ENCODE measurements at places on chromosomes 11 and 22.

DNA sequence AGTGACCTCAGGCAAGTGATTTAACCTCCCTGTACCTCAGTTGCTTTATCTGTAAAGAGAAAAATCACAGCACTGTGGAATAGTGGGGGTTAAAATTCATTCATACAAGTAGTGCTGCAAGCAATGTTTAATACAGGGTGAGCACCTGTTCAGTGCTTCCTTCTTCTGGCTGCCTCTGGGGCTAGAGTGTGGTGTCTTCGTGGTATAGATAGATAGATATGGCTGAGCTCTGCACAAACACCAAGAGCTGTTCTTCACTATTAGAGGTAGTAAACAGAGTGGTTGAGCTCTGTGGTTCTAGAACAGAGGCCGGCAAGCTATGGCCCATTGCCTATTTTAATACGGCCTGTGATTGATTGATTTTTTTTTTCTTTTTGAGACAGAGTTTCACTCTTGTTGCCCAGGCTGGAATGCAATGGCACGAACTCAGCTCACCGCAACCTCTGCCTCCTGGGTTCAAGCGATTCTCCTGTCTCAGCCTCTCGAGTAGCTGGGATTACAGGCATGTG is 32.9 kb downstream of the LIMK2 start:
- DNase-seq = no peak

GRCh38 chr22:20292108-20292507 is 24.0 kb upstream of the RTN4R start:
- no peak for DNase-seq

DNA sequence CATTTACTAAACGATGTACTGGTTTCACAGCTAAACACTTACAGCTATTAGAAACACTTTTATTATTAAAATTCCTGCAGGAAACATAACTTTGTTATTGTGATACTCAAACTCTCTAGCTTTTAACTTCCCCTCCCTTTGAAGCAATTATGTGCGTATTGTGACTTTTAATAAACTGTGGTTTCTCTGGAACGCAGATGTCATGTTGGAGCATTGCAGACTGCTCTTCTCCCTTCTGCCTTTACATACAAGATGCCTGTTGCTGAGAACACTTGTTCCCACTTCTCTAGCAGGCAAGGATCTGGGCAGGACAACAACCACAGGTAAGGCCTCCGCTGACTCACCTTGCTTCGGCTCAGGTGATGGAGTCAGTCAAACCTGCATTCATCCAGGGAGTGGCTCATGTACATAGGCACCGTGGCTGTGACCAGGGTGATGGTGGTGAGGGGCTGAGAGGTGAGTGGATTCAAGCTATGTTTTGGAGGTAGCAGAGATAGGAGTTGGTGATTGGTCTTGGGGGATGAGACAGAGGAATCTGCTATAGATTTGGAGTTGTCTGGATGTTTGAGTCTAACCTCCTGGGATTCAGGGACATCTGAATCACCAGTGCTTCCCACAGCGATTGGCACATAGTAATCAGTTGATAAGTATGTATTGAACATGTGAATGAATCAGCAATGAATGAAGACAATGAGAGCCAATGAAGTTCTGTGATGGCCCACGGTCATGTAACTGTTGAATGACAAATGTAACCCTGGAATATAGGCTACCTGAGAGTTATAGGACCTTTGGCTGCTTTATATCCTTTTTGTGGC is 106.0 kb downstream of the ADAMTS15 start:
- DNase-seq = no peak

- no peak for DNase-seq
These were observed 129.0 kb upstream of the PARVA start for GRCh38 chr11:12248330-12248729.

GRCh38 chr11:116931206-116931953 is 94.0 kb upstream of the APOA1 start:
- no peak for DNase-seq

- no peak for DNase-seq
These were observed 47.8 kb downstream of the SPATA19 start for GRCh38 chr11:133797554-133797953.

GRCh38 chr11:118180300-118180703 is 3.9 kb upstream of the SCN2B start:
- no peak for DNase-seq

- DNase-seq = no peak
These were observed 214.1 kb downstream of the BUD13 start for GRCh38 chr11:116558504-116559211.

DNA sequence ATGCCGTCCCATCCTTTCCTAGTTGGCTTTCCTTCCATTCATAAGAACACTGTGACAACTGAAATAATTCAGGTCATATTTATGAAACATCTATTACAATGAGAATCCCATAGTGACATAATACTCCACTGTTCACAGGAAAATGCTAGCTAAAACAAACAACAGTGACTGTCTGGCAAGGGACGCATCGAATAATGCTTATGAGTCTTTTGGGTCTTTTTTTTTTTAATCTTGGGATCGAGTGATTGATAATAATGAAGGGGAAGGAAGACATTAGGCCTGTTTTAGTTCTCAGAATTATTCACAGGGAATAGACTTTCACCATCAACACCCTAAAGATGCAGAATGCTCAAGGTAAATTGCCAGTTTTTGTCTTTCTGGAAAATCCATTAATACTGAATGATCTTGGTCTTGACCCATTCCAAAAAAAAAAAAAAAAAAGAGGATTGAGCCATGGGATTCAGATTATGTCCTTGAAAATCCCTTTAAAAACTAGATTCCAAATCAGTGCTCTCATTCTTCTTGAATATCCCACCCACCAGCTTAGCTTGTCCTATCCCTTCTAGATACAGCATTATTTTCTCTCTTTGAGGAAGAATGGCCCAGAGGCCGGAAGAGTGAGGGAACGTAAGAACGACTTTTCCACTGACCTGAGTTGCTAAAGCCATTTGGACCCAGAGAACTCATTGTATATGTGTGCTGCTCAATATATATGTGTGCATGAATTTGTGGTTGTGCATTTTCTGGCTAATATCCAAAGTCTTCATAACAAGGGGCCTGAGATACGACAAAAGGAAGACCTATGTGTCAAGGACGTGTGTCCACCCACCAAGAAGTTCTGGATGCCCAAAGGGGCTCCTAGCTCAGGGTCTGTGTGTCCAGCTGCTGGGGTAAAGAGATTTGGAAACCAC is 35.2 kb upstream of the CREB3L1 start:
- DNase-seq = no peak

GRCh38 chr11:125494974-125495725 is 915 bp downstream of the FEZ1 start:
- DNase-seq = no peak

DNA sequence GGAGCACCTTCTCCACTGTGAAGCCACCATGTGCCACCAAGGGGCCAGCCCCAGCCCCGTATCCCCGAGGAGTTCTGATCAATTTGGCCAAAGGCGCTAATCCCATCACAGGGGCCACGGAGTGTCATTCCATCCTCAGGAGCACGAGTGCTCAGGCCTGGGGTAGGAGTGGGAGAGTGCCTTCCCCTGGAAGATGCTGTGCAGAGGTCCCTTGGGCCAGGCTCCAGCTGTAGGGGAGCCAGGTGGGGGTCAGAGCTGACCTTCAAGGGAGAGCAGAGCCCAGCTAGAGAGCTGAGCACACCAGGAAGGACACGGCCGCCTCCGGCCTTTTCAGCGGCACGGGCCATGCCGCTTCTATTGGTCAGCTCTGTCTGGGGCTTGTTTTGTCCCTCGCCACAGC is 1459.9 kb downstream of the BRD1 start:
- no peak for DNase-seq

DNA sequence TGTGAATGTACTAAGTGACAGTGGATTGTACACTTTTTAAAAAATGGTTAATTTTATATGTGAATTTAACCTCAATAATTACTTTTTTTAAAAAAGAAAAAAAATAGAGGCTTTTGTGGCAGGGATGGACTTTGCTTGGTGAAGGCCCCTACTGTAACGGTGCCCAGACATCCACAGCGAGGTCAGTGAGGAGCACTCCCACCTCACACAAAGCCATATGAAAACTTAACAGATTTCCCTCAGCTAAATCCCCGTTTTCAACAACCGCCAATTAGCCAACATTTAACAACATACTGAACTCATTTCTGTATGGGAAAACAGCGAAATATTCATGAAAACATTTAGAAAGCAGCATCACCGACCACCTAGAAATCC is 642 bp upstream of the C11orf58 start:
- no peak for DNase-seq

DNA sequence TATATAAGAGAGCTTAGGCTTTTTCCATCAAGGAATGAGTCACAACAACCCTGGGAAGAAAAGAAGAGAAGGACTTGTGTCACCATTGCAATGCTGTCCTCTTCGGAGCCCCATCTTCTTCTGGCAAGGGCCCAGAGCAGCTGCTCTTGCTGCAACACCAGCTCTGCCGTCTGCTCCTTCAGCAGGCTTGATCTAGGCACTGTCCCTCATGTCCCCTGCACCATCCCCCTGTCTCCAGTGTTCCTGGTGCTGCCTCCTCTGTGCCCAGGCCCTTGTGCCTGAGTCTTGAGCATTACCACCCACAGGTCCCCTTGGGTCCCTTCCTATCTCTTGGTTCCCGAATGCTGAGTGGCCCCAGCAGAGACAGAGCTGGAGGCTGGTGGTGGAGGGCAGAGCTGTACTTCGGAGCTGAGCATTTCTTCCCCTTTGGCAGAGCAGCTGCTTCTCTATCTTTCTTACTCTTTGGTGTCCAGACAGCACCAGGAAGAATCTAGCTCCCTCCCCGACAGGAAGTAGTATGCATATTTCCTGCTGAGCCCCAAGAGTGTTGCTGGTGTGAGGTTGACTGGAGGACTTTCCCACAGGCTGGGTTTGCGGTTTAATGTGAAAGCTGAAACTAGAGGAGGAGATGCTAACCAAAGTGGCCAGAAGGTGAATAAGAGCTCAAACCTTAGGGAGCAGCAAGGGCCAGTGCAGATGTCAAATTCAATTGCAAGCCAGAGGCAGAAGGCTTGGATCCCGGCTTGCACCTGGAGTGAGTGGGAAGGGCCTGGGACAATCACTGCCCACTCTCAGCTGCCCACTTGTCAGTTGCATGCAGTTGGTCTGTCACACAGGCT is 27.8 kb downstream of the WEE1 start:
- DNase-seq = peak; percentile 9

- DNase-seq = no peak
These were observed 7.3 kb downstream of the KCNJ11 start for GRCh38 chr11:17381156-17381555.

- no peak for DNase-seq
These were observed 30.4 kb downstream of the FADD start for GRCh38 chr11:70233511-70233934.

DNA sequence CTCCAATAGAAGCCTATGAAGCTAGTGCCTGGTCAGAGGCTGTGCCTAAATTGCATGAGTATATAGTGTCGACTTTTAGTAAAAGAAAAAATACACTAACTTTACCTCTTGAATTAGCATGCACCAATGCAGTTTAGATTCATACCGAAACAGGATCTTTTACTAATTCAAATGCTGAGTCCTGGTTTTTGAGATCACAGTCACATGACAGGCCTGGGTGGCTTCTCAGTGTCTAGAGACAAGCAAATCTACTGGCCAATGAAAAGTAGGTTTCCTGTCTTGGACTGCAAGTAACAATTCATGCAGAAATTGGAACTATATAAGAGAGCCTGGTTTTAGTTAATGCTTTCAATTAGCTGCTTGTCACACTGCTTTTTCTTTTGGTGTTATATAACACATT is 7.2 kb downstream of the ARHGEF12 start:
- DNase-seq = no peak

DNA sequence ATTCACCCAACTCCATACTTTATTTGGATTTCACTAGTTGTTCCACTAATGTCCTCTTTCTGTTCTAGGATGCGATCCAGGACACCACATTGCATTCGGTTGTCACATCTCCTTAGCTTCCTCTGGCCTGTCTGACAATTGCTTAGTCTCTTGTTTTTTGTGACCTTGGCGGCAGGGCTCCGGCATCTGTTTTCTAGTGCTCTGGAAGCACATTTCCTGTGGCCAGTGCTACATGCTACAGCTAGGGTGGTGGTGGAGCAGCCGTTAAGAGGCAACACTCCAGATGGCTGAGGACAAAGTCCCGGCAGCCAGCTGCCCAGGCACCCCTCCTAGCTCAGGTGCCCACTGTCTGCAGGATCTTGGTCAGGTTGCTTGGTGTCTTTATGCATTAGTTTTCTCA is 6.8 kb downstream of the STX3 start:
- no peak for DNase-seq

GRCh38 chr22:30288419-30289140 is 725 bp downstream of the CASTOR1 start:
- DNase-seq = no peak

- DNase-seq = no peak
These were observed 5.7 kb upstream of the SULT4A1 start for GRCh38 chr22:43867839-43868635.

DNA sequence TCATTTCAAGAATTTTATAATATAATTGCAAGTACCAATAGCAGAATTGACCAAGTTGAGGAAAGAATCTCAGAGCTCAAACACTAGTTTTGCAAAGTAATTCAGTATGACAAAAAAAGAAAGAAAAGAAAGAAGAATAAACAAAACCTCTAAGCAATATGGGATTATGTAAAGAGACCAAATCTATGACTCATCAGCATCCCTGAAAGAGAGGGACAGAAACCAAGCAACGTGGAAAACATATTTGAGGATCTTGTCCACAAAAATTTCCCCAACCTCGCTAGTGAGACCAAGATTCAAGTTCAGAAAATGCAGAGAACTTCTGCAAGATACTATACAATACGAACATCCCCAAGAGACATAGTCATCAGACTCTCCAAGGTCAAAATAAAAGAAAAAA is 203.7 kb upstream of the DDI1 start:
- no peak for DNase-seq

- no peak for DNase-seq
These were observed 7.2 kb downstream of the JAML start for GRCh38 chr11:118217575-118217974.

GRCh38 chr11:14059491-14059890 is 97.0 kb downstream of the SPON1 start:
- DNase-seq = no peak

GRCh38 chr11:89516496-89516895 is 25.3 kb upstream of the NOX4 start:
- no peak for DNase-seq

GRCh38 chr11:76085270-76085669 is 121.0 kb downstream of the WNT11 start:
- no peak for DNase-seq

DNA sequence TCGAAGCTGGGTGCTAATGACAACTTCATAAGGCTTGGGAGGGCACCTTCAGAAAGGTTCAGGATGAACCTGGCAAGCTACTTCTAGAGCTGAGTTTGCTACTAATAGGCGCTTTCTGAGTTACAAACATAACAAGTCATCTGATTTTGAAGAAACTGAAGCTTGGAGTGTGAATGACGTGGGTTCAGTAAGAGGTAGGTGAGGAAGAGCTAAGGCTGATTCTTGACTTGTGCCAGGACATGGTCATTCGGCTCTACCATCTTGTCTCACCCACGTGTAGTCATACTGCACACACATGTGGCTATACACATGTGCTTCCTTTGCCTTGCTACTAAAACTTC is 56.4 kb downstream of the SWAP70 start:
- DNase-seq = no peak

All from stimulated activated CD4-positive, alpha-beta T cell treated with anti-CD3 and anti-CD28 coated beads, Interleukin-15, amount 100 ng/mL, for 1 hour (primary cell).